AG09309 (cell line): ENCODE measurements at places on chromosomes 1 and 21.

- no peak for DNase-seq
Observed at GRCh38 chr21:17660862-17661261, 48.2 kb upstream of the BTG3 start.

DNA sequence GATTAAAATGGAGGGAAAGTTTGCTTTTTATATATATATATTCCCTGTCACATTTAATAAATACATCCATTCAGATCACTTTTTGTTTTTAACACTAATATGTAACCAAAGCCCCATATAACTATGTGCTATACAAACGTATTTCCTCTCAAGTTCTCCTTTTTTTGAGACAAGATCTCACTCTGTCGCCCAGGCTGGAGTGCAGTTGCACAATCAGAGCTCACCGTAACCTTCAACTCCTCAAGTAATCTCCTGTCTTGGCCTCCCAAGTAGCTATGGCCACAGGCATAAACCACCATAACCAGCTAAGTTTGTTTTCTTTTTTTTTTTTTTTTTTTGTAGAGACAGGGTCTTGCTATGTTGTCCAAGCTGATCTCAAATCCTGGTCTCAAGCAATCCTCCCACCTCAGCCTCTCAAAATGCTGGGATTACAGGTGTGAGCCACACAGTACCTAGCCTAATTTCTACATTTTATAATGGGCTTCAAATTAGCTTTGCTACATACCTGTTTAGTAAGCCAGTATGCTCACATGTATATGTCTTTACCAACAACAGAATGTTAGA lies 120.0 kb downstream of the TGFBR3 start:
- no peak for DNase-seq

- no peak for DNase-seq
Observed at GRCh38 chr1:205584732-205585131, 47.1 kb downstream of the ELK4 start.

DNA sequence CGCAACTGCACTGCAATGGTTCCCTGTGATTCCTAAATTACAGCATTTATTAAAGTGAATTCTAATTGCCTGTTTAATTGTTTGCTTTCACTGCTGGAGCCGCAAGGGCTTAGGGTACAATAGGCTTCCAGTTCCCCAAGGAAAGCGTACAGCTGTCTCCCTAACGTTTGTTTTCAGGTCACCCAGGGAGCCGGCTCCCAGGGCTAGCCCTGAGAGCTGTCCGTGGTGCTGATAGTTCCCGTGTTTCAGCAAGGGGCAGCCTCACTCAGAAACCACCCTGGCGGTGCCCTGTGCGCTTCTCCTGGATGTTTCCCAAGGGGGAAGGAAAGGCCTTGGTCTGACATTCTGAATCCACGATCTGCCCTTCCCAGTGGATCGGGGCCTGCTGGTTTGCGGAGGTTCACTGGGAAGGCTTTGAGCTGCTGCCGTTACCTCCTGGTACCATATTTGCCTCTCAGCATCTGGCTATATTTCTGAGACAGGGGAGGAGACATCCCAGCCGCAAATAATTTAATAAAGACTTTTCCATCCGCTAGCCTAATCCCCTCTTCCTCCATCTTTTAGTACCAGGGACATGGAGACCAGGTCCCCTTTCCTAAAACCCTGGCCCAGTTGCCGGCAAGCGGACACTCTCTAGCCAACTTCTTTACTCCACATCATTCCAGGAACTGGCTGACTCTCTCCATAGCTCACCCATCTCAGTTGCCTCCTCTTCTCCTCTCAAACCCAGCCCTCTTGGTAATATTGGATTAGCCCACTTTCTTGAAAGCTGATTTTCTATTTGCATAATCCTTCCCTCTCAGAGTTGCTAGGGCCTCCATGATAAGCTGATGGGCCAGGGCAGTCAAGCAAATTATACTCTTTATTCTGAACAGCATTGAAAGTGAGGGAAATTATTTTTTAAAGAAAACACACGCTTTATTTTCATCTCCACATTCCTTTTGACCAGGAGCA lies 149.0 kb downstream of the IGSF21 start:
- DNase-seq = no peak

GRCh38 chr1:33048426-33048825 lies 11.7 kb upstream of the AK2 start:
- no peak for DNase-seq

DNA sequence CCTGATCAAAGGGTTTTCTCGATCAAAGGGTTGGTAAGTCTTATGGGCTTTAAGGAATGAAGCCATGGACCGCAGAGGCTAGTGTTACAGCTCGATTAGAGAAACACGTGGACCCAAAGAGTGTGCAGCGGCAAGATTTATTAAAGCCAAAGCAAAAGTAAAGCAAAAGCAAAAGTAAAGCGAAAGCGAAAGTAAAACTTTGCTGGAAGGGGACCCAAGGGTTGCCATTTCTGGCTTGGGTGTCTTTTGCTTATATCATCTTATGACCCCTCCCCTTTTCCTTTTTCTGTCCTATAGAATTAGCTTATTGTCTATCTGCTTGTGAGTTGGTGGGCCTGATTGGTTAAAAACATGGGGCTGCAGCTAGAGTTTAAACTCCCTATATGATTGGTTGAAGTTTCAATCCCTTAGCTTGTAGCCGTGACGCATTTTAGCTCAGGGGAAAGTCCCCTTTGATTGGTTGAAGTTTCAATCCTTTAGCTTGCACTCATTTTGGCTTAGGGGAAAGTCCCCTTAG lies 957.0 kb downstream of the AMY1C start:
- no peak for DNase-seq

- no peak for DNase-seq
Observed at GRCh38 chr1:2208309-2209239, 14.0 kb upstream of the FAAP20 start.
